ENCODE measurements at places on chromosomes 1 and 21. TPM values are rescaled to one million over a fixed set of nuclear protein-coding genes. Genes with fewer than 3 reads are reported as not detected.
A peak's percentile ranks its signal among the peaks of the same experiment; 100 is the strongest.

The S100A3 gene
- polyA plus RNA-seq = 0.35 TPM

The GJA5 gene
- 27.4 TPM for polyA plus RNA-seq

- no peak for DNase-seq
These were observed 409 bp upstream of the HIVEP3 start for GRCh38 chr1:41919131-41919530.

- DNase-seq = no peak
These were observed 992.7 kb downstream of the TTLL7 start for GRCh38 chr1:83006271-83006670.

- no peak for DNase-seq
These were observed 33.6 kb downstream of the RGS8 start for GRCh38 chr1:182650678-182651338.

The ABCG1 gene
- polyA plus RNA-seq = 11.3 TPM

DNA sequence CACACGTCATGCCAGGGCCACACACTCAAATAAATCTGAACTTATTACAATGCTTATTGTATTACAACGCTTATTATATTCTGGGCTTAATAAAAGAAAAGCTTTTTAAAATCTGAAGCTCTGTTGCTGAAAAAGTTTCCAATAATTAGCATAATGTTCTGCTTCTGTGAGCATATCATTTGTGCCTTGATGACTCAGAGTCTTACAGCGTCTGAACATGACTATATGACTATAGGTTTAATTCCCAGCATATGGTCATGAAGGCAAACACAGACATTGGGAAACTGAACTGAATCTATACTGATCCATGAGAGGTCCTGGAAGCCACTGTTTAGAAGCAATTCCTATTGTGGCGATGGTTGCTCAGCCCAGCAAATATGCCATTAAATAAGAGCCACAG, 66.3 kb downstream of the SIM2 start:
- no peak for DNase-seq

GRCh38 chr1:237861944-237862343, 28.8 kb downstream of the ZP4 start:
- DNase-seq = no peak

DNA sequence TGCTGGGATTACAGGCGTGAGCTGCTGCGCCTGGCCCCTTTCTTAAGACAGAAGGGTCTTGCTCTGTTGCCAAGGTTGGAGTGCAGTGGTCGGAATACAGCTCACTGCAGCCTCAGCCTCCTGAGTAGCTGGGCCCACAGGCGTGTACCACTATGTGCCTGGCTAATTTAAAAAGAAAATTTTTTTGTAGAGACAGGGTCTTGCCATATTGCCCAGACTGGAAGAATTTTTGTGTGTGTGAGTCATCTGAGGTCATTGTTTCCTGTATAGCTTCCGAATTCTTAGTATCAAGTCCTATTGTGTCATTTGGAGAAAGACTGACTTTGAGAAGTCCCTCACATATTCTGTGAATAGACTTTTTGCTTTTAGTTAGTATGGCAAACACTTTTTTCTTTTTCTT, 4.7 kb downstream of the SZRD1 start:
- no peak for DNase-seq

DNA sequence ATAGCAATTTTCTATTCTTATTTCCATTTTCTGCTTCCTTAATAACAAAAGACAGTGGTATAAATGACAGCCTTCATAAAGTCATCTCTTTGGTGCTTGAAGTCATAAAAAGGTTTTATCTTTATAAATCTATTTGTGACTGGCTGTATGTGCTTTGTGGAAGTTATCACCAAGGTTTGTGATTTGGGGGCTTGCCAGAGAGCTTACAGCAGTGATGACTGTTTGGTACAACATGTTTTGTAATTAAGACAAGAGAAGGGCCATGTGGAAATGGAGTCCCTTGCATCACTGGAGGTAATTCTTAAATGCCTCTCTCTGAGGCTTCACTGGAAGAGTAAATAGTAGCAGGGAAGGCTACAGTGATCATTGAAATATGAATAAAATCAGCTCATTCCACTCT, 2.7 kb downstream of the SLC35F3 start:
- DNase-seq = no peak

GRCh38 chr1:164660775-164661174, 101.8 kb downstream of the PBX1 start:
- no peak for DNase-seq

GRCh38 chr21:43605320-43606215, 53.7 kb downstream of the HSF2BP start:
- no peak for DNase-seq

DNA sequence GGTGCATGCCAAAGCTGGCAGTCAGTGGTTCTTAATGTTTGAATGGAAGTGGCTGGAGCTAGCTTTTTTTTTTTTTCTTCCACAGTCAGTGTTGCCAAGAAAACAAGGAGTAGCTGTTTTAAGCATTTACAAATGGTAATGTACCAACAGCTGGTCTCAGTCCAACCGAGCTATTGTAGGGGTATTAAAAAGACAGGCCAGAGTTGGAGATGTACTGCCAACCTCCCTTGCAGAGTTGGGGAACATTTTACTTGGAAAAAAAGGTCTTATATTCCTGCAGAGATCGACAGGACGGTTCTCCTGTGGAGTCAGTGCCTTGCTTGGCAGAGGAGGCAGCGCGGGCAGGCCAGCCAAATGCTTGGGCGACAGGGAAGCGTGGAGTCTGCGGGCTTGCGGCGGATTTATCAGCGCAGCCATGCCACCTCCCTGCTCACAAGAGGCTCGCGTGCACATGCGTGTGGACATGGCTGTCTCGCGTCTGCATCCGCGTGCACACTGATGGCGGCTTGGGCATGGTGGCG, 338.1 kb downstream of the RPS6KC1 start:
- no peak for DNase-seq

GRCh38 chr1:227999056-227999930, 7.5 kb upstream of the WNT3A start:
- no peak for DNase-seq

The XCL2 gene
- not detected for polyA plus RNA-seq

GRCh38 chr1:161721738-161722343, 497 bp downstream of the FCRLB start:
- no peak for DNase-seq

DNA sequence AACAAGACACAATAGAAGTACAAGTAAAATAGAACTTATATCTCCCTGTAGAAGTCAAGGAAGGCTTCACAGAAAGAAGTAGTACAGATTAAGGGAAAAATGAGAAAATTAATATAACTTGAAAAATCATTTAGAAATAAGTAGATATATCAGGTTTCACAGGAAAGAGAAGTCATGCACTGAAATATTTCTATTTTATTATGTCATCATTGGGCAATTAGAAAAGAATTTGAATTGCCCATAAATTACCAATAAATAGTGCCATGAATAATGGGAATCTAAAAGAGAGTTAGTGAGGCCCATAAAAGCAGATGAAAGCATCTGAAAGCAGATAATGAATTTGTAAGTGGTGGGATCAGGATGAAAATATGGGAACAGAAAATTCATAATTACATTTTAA, 1597.8 kb downstream of the PLA2G4A start:
- DNase-seq = no peak

- DNase-seq = no peak
These were observed 9.6 kb downstream of the NES start for GRCh38 chr1:156667610-156667967.

GRCh38 chr1:125065092-125065820, 3880.5 kb downstream of the SRGAP2C start:
- no peak for DNase-seq

The LAMC1 gene
- 310 TPM for polyA plus RNA-seq

The NTRK1 gene
- polyA plus RNA-seq = 1.3 TPM

The LENEP gene
- not detected for polyA plus RNA-seq

The AMY1A gene
- not detected for polyA plus RNA-seq

- DNase-seq = no peak
These were observed 6.1 kb upstream of the MASP2 start for GRCh38 chr1:11052839-11053757.

DNA sequence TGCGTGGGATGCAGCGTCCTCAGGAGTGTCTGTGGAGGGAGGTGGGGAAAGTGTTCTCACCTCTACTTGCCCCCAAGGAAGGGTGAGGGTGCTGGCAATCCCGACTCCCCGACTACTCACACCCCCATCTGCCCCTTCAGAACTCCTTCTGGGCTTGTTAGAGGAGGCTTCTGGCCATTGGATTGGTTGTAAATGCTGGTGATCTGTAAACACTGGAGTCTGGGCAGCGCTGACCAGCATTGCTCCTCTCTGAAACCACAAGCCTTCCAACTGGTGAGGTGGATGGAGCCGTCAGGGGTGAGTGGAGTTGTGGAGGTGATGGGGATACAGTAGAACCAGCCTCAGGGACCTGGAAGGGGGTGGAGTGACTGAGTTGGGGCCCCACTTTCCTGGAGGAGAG, 59.3 kb downstream of the NKAIN1 start:
- DNase-seq = no peak

The RBM11 gene
- 4.7 TPM for polyA plus RNA-seq

The ST6GALNAC3 gene
- 103 TPM for polyA plus RNA-seq

The CYP4X1 gene
- 13.2 TPM for polyA plus RNA-seq

DNA sequence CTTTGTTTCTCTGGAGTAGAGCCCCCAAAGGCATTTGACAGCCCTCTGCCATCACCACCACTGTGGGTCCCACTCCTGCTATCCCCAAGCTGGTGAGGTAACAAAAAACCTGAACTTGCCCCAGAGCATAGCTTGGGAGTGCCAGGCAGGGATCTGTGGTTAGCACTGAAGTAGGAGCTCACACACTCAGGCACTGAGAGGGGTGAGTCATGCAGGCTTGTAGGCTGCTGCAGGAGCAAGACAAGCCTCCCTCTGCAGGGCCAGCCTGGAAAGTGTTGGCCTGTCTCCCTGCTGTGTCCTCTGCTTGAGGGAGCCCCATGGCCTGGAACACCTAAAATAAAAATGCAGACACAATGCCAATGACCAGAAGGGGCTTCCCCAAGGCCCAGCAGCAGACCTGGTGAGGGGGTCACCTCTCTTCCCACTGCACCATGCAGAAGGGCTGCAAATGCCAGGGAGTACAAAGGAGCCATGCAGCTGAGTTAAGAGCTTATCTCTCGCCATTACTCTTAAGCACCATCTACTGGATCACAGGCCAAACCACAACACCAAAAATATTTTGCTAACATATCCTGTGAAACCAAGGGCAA, 108.9 kb upstream of the POGK start:
- no peak for DNase-seq

DNA sequence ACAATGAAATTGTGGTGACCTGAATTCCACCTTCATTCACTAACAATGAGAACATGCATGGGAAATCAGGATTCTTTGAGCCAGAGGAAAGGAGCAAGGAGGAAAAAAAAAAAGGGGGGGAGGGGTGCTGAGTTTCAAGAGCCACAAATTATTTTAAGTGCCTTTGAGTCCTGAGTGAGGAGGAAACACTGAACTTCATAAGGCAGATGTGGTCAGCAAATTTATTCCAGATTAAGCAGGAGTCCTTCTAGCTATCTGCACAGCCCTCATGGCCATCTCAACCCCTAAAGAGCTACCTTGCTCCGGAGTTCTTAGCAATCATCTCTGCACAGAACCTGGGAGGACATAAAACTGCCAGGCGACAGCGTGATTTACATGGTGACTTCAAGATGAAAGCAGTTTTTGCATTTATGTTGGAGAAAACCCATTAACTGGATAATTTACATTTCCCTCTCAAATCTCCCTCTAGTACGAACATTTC, 21.7 kb downstream of the ASTN1 start:
- no peak for DNase-seq

The SLC16A4 gene
- polyA plus RNA-seq = 84.0 TPM

DNA sequence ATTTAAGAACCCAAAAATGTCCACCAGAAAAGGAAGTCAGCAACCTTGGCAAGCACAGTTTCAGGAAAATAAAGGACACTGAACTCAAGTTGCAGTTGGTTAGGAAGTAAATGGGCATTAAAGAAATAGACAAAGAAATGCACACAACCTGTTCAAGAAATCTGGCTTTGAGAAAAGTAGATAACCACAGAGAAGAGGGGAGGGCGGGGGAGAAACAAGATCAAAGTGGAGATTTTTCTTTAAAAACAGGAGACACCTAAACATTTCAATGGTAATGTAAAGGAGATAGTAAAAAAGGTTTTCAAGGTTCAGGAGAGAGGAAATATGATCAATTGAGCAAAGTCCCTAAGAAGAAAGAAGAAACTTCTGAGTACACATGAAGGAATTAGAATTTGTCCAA, 29.1 kb downstream of the SYDE2 start:
- DNase-seq = no peak

- DNase-seq = no peak
These were observed 845.6 kb downstream of the ADGRL2 start for GRCh38 chr1:82646336-82646735.

The OTUD7B gene
- polyA plus RNA-seq = 18.6 TPM

- DNase-seq = no peak
These were observed 25.6 kb downstream of the ALPL start for GRCh38 chr1:21534674-21535378.

- no peak for DNase-seq
These were observed 9.7 kb upstream of the EPHA2 start for GRCh38 chr1:16165548-16165947.

- peak; percentile 2 for DNase-seq
These were observed 648 bp downstream of the ATP5PF start for GRCh38 chr21:25733859-25734653.

GRCh38 chr1:230371923-230372703, 54.0 kb downstream of the PGBD5 start:
- DNase-seq = no peak

The TENT5C gene
- polyA plus RNA-seq = 2.6 TPM

The SMIM1 gene
- 11.5 TPM for polyA plus RNA-seq

- no peak for DNase-seq
These were observed 17.9 kb downstream of the PLXNA2 start for GRCh38 chr1:208225954-208226937.

- no peak for DNase-seq
These were observed 230.9 kb upstream of the BRINP3 start for GRCh38 chr1:190708418-190709057.

GRCh38 chr1:3553166-3553939, 58.0 kb downstream of the MEGF6 start:
- DNase-seq = no peak

Measured in right renal cortex interstitium (tissue), 3 donors.